ENCODE measurements at places on chromosomes 3 and 15.

DNA sequence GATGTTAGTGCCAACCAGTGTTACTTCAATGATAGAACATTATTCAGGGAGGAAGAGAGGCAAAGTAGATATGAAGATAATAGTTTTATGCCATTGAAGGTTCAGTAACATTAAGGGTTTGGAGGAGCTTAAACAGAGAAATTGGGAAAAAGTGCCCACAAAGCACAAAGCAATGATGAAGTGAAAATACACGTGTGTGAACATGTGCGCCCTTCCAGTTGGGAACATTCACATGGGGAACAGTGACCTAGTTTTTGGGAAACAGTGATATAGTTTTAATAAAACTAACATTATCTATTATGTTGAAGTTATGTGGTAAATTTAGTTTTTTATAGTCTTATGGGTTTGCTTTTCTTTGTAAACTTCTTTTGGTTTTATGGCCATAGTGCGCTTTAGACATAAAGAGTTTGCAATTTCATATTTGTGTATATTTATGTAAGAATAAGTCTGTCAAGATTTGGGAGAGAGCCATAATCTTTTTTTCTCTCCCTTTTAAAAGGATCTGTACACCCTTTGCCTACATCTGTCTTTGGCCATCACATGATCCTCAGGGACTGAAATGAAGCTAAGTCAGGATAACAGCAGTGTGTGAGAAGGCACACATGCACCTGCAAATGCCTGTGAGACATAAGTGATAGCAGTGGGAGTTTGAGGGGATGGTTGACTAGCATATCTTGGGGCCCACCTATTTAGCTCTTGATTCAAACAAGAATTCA lies 450.3 kb upstream of the THRB start:
- no peak for DNase-seq

- no peak for DNase-seq
Observed at GRCh38 chr3:81245501-81245900, 515.9 kb downstream of the GBE1 start.

DNA sequence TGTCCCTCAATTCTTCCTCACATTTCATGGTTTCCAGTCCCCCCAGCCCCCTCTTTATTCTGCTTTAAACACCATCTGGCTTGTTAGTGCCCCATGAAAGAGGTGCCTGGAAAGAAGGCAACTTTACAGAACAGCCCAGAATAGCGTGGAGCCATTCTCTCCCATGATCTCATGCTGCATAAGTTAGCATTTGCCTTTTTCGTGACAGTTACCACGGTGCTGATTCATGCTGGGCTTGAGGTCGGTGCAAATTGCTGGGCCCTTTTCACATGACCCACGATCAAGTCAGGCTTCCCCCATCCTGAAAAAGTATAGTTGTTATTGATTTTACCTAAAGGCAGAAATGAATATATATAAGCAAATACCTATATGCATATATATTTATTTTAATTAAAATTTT lies 29.6 kb downstream of the SQOR start:
- DNase-seq: no peak

DNA sequence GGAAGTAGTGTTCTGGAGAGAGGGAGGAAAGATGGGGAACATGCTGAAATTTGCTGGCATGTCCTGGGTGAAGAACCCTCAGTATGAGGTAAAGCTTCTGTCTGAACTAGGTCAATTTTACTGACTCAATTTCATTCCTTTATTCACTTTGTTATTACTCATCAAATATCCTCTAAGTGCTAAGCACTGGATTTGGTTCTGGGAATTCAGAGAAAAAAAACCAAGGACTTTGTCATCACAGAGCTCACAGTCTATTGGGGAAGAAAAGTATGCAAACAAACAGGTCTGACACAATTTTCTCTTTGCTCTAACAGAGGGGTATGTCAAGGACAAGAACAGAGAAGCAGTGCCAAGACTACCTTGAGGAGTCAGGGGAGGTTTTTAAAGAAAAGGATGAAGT lies 68.0 kb downstream of the TFG start:
- DNase-seq: no peak

- peak; percentile 34 for DNase-seq
Observed at GRCh38 chr3:188581792-188582191, 427.8 kb downstream of the LPP start.

- DNase-seq: peak; percentile 44
Observed at GRCh38 chr3:17626395-17626794, 116.0 kb downstream of the TBC1D5 start.

DNA sequence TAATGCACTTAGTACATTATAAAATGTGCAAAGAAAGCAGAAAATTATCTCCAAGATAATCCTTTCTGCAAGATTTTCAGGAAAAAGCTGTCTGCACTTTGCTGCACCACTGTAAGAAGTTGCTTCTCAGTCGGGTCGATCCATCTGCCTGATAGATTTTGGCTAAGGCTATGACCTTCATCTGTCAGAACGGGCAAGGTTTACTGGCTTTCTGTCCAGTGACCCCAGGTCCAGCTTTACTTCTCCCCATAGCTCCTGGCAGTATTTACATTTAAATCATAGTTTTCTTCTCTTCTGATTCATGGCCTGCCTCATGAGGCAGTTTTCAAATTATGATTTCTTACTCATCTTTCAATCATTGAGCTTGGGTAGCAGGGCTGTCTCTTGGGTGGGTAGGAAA lies 422.7 kb downstream of the EPHB1 start:
- DNase-seq: no peak

DNA sequence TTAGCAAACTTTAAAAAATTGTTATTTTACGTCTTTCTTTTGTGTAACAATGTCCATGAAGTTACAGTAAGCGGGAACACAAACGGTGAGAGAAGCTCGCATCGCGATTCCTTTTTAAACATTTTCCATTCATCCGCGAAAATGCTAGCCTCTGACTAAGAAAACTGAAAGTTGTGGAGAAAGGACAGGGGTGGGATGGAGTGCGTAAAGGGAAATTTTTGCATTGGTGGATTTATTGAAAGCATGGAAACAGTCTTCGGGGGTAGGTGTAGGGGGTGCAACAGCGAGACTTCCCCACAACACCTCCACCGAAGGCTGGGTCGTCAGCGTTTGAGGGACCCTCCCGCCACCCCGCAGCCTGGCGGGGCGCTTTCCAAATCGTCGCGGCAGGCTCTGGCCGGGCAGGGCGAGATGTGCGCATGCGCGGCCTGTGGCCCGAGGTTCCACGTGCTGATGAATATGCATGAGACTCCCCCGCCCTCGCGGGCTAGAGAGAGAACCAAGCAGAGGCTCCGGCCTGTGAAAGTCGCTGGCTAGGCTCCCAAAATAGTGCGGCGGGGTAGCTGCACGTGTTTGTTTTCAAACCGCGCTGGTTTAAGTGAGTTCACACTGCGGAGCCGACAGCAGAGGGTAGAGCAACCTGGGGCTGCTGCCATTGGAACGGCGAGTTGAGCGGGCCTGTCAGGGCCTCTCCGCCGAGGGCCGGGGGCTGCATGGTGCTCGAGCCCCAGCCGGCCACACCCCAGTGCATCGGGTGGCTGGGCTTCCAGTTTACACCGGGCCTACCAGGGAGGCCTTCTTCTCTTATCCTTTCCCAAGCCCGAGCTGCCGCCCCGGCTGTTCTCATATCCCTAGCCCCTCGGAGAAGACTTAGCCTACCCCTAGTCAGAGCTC lies 9.9 kb downstream of the ZIC1 start:
- DNase-seq: no peak

DNA sequence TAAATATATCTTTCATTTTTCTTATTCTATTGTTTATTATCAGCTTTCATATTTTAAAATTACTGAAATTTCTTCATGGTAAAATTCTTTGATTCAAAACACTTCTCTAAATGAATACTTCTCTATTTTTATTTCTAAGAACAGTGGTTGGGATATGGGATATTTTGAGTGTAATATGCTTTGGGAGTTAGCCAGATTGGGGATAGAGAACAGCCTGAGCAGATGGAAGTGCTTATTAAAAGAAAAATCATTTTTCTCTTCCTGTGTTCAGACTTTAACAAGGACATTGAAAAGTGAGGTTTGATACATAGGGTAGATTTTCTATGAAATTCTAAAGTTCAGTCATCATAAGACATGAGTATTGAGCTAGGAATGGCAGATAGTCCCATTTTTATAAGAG lies 84.8 kb downstream of the COL6A5 start:
- no peak for DNase-seq

DNA sequence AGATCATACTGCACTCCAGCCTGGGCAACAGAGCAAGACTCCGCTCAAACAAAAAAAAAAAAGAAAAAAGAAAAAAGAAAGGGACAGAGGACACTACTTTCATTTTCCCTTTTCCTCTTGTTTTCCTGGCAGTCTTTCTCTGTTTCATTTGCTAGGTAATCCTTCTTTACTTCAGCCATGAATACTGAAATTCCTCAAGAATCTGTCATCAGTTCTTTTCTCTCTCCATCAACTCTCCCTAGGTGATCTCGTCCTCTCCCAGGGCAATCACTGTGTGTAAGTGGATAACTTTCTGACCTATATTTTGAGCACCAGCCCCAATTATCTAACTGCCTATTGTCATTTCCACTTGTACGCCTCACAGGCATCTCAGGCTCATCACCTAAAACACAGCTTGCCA lies 51.5 kb downstream of the TTC23 start:
- DNase-seq: no peak

DNA sequence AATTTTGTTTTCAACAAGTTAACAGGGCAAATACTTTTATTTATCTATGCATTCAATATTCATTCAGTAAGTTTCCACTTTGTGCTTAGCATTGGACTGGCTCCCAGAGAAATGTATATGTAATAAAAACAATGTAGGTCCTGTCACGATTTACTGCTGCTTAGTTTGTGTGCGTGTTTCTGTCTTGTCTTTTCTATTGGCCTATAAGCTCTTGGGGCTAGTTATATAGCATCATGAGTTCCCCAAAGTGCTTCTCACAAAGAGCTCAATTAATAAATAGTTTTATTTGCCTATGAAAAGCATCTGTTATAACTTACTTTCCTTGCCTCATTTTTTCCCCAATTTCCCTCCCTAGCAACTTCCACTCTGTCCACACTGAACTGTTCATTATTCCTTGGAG lies 666.7 kb upstream of the NAALADL2 start:
- DNase-seq: no peak

DNA sequence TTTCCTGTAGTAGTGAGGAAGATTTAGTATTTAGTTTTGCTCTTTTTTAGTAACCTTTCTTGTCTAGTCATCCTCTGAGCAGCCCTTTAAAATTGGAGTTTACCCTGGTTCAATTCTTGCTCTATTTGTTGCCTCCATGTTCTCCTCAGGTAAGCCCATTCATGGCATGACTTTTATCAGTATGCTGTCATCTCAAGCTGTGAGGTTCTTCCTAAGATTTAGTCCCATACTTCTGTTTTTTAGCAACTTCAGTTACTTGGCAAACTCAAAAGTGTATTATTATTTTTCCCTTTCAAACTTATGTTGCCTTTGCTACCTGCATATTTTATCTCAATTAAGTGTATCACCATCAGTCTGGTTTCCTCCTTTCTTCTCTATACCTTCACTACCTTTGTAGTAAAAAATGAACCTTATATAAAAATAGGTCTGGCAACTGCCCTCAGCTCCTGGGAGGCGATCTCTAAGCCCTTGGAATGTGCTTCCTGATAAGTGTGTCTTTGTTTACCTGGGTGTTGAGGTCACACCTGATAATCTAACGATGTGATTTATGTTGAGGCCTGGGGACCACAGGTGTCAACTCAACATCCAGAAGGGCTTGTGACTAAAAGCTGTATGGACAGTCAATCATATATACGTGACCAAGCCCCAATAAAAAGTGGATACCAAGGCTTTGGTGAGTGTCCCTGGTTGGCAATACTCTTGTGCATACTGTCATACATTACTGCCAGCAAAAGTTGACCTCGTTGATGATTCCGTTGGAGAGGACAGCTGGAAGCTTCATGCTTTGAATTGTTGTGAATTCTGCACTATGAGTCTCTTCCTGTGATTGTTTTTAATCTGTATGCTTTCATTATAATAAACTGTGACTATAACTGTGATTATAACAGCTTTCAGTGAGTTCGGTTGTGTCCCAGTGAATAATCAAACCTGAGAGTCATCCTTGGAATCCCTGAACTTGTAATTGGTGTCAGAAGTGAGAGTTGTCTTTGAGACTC lies 3.9 kb downstream of the NSUN3 start:
- no peak for DNase-seq

GRCh38 chr3:117567906-117568305 lies 858.3 kb downstream of the TUSC7 start:
- DNase-seq: peak; percentile 21

- DNase-seq: no peak
Observed at GRCh38 chr3:57919987-57920386, 88.2 kb upstream of the FLNB start.

GRCh38 chr15:40464595-40465185 lies 6.1 kb upstream of the CHST14 start:
- no peak for DNase-seq

GRCh38 chr3:136075811-136076210 lies 110.3 kb downstream of the PPP2R3A start:
- DNase-seq: peak; percentile 52

- no peak for DNase-seq
Observed at GRCh38 chr3:197124713-197125112, 95.1 kb upstream of the MELTF start.

GRCh38 chr3:25151903-25152295 lies 276.2 kb upstream of the RARB start:
- no peak for DNase-seq

DNA sequence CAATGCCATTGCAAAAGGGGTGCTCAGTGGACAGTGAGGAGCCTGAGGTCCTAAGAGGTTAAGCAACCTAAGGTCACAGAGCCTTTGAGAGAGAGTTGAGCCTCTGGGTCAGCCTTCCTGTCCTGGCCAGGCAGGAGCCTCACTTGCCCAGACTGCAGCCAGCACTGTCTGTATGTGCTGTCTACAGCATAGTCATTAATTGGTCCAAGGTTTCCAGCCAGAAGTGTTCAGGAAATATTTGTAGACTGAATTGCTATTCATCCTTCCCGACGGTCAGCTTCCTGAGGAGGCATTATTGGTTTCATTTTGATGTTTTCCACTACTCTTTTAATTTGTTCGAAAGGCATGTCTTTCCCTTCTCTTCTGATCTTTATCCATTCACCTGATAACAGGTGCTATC lies 8.1 kb downstream of the SEC13 start:
- no peak for DNase-seq

DNA sequence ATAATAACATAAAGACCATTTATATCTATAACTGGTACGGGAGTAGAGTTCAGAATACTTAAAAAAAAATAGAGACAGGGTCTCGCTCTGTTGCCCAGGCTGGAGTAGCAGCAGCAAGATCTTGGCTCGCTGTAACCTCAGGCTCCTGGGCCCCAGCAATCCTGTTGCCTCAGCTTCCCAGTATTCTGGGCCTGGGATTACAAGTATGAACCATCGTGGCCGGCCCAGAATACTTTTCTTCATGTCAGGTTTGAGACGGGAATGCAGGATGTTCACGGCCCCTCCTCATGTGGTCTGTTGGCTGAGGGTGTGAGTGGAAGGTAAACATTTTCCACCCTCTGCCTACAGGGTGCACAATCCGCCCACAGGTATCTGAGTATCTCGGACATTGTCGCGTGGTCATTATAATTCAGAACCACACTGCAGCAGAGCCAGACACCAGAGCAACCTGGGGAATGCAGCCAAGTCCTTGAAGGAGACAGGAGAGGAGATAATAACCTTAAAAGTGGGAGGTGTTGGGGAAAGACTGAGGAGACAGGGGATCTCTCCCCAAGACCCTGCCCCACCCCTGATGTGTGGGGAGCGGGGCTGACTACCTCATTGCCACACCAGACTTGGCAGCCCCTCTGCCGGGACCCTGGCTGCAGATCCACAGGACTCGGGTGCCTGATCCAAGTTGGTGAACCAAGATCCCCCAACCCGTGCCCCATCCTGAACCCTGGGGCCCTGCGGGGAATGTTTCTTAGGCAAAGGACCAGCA lies 106.8 kb downstream of the ADCY5 start:
- no peak for DNase-seq

- no peak for DNase-seq
Observed at GRCh38 chr15:66747886-66748707, 46.1 kb downstream of the SMAD6 start.

- no peak for DNase-seq
Observed at GRCh38 chr3:126956361-126956760, 26.6 kb upstream of the PLXNA1 start.

Data from CD14-positive monocyte (primary cell).